ENCODE measurements at places on chromosomes 16 and 17.
A peak's percentile ranks its signal among the peaks of the same experiment; 100 is the strongest.

GRCh38 chr16:57698812-57699405 lies 4.3 kb downstream of the DRC7 start:
- no peak for DNase-seq

- no peak for DNase-seq
These were observed 12.4 kb downstream of the TAT start for GRCh38 chr16:71564335-71564967.

- DNase-seq: peak; percentile 37
These were observed 754 bp upstream of the SLFN11 start for GRCh38 chr17:35373984-35374765.

GRCh38 chr16:2614761-2615191 lies 67.5 kb upstream of the KCTD5 start:
- DNase-seq: no peak

DNA sequence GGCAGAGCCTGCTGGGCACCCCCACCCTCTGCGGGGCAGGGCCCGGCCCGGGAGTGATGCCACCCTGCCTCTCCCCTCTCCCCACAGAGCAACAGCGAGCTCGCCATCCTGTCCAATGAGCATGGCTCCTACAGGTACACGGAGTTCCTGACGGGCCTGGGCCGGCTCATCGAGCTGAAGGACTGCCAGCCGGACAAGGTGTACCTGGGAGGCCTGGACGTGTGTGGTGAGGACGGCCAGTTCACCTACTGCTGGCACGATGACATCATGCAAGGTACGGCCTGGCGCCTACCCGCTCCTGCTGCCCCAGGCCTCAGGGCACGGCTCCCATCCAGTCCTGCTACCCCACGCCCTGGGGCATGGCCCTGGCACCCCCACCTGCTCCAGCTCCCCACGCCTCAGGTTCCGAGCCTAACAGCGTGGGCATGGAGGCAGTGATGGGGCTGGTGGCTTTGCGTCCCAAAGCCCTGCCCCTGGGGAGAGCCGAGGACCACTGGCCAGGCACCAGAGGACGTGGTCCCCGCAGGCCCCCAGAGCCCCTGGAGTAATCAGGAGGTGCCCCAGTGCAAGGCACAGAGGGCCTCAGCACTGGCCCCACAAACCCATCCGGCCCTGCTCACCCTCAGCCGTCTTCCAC lies 38.4 kb downstream of the TSC2 start:
- DNase-seq: no peak

DNA sequence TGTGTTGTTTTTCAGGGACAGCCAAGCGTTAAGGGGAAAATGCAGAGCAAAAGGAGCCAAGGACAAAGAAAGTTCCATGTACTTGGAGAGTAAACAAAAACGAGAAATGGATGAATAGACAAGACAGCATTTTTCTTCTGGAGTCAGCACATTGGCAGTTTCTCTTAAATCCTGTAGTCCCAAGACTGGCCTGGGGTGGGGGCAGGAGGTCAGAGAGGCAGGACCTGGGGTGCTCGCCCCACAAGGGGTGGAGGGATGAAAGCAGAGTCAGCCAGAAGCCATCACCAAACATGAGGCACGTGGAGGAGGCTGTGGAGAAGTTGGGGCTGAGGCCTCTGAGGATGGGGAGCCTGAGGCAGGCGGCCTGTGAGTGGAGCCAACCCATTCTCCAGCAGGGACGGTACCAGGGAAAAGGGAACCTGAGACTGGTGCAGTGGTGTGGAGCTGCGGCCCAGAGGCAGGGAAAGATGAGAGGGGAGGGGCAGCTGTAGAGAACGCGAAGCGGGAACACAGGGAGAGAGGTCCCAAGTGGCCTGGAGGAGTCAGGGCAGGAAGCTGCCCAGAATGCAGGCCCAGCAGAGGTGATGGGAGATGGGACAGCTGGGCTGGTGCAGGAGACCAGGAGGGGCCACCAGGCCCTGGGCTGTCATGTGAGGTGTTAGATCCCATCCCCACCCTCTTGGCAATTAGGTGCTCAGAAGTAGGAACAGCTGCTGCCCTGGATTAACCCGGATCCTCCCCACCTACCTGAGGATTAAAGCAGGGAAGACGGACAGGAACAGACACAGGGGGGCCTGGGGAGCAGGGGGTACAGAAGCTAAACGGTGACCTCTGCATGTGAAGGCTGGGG lies 3.3 kb downstream of the TLCD3B start:
- no peak for DNase-seq

DNA sequence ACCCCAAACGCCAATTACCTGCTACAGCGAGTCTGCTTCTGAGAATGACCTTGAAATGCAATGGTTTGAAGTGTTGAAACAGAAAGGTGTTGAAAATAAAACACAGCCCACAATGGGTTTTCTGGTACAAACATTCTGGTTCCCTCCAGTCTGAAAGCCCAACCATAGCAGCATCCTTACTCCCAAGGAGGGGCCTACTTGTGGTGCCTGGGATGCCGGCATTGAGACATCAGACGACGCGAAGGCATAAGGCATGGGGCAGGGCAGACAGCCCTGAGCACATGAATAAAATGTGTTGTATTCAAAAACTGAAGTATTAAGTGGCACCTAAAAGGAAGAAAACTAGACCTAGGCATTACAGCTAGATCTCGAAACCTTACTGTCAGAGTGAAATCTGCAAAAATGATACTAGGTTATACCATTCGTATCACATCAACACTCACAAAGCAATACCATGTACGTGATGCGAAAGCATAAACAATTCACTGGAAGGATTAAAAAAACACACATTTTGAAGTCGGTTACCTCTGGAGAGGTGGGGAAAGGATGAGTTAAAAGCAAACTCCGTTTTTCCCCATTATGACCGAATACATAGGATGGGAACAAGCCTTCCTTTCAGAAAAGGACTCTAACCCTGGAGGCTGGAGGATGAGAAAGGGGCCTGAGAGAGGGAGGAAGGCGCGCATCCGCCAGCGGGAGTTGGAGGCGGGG lies 702 bp downstream of the NUDT21 start:
- DNase-seq: no peak

DNA sequence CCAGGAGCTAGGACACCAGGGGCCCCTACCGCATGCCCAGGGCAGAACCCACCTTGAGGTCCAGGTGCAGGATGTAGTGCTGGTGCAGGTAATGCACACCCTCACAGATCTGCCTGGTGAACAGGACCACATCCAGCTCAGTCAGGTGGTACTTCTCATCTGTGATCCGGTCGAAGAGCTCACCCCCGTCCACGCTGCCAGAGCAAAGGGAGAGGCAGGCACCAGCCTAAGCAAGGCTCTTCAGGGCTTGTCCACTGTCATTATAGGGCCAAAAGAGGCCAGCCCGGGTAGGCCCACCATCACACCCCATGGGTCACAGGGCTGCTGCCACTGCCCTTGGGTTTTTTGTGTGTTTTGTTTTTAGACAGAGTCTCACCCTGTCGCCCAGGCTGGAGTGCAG lies 21.0 kb downstream of the MYLK3 start:
- DNase-seq: no peak

DNA sequence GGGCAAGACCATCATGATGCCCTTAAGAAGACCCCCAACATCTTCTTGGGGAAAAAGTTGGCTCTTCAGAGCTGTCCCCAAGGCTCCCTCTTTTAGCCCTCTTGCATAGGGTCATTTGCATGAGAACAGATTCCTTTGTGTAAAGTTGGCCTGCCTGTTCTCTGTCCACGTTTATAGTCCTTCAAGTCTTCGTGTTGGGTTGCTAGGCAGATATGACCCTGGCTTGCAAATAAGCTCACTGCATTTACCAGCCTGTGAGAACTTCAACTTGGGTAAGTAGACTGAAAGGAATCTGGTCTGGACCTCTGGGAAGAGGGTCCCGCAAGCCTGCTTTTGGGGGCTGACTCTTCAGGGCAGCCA lies 2.9 kb downstream of the ARSG start:
- no peak for DNase-seq

DNA sequence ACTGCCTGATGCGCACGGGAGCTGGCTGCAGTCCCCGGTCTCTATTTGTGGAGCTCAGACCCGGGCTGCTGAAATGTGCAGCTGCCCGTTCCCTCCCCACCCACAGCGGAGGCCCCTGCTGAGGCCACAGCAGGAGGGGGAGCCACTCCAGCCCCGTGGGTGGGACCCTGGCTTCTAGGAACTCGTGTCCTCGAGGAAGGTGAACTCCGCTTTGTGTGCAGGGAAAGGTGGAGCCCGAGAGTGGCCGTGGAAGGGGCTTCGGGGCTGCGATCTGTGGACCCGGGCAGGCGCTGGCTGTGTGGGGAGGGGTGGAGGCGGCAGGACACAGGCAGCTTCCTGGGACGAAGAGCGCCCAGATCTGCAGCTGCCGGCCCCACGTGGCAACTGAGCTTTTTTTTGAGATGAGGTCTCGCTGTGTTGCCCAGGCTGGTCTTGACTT lies 2.9 kb downstream of the CCDC154 start:
- no peak for DNase-seq

GRCh38 chr16:68972720-68973119 lies 129.4 kb downstream of the TANGO6 start:
- DNase-seq: no peak

DNA sequence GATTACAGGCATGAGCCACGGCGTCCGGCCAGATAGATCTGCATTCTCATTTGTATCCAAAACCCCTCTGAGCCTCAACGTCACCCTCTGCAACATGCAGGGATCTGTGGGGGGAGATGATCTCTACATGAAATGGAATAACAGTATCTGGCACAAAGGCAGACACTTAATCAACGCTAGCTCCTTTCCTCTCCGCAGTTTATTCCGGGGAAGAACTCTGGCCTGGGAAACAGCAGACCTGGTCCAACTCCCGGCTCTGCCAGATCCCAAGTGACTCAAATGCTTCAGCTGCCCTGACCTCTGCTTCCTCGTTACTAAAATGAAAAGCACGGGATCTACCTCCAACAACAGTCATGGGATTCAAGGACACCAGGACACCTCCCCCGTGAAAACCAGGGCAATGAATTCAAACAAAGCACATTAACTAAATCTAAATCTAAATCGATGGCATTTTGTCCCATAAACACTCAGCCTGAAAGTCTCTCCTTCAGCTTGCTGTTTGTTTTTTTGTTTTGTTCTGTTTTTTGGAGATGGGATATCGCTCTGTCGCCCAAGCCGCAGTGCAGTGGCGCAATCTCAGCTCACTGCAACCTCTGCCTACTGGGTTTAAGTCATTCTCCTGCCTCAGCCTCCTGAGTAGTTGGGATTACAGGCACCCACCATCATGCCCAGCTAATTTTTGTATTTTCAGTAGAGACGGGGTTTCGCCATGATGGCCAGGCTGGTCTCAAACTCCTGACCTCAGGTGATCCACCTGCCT lies 78.2 kb downstream of the NXN start:
- DNase-seq: no peak

DNA sequence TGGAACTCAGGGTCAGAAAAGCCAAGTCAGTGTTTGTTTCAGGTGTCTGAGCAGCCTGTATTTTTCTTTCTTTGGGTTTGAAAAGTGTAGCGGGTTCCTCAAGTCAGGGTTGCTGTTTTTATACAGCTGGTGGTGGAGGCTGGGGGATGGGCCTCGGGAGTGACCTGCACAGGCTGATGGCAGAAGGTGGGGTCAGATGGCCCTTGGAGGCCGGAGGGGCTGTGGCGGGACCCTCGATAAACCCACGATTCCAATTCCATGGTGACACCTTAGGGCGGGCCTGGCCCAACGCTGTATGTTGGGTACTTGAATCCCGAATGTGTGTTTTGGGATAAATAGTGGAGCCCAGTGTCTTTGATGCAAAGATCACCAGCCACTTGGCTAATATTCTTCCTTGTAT lies 28.7 kb downstream of the COX4I1 start:
- DNase-seq: no peak

DNA sequence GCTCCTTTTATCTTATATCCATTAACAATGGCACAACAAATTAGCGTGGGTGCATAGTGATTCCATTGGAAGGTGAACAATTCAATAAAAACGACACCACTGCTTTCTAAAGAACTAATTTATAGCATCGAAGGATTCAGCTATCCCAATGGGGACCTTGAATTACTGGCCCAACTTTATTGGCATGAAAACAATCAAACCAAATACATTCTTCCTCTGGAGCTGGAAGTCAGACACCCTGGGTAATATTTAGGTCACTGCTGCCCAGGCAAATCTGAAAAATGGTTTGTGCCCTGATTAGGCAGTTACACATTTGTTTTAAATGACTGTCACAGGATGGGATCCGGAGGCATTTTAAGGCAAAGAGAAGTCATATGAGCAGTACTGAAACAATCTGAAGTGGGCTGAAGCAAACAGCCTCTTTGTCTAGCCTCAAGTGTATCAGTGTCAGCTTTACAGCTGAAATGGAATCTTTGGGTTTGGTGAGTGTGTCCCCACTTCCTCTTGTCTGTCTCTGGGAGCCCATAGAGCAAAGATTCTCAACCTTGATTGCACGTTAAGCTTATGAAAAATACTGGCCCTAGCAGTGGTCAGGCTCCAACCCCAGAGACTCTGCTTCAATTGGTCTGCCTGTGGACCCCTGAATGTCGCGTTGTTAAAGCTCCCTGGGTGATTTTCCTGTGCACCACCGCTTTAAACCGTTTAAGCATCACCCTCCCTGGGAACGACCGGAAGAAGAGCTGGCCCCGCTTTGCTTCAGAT lies 30.3 kb downstream of the CDK5R1 start:
- no peak for DNase-seq

DNA sequence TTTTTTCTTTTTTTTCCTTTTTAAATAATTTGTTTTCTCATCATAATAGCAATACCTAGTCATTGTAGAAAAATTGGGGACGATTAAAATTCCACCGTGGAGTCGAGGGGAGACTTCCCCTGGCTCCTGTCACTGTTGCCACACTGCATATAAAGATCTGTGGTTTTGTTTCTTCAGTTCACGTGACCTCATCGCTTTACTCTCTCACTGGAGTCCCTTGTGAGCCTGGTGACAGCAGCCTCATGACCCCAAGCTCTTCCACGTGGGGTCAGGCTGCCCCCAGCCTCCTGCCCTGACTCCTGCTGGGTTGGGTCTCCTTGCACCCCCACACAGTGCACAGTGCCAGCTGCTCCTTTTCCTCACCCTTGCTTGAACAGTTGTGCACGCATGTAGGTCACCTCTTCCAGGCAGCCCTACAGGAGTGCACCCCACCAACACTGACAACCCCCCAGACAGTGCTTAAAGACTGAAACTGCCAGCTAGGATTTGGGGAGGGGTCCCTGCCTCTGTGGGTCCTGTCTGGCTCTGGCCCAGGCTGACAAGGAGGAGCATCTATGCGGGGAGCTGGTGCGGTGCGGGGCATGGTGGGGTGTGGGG lies 7.3 kb upstream of the METRNL start:
- DNase-seq: no peak

GRCh38 chr17:2683912-2684311 lies 27.7 kb downstream of the CLUH start:
- no peak for DNase-seq

GRCh38 chr17:74525465-74525725 lies 5.9 kb downstream of the CD300LB start:
- DNase-seq: no peak

Measured in activated CD4-positive, alpha-beta T cell treated with anti-CD3 and anti-CD28 coated beads, Interleukin-2, amount 50 U/mL, for 24 hours (primary cell).